ENCODE measurements at places on chromosomes 7 and 10.

DNA sequence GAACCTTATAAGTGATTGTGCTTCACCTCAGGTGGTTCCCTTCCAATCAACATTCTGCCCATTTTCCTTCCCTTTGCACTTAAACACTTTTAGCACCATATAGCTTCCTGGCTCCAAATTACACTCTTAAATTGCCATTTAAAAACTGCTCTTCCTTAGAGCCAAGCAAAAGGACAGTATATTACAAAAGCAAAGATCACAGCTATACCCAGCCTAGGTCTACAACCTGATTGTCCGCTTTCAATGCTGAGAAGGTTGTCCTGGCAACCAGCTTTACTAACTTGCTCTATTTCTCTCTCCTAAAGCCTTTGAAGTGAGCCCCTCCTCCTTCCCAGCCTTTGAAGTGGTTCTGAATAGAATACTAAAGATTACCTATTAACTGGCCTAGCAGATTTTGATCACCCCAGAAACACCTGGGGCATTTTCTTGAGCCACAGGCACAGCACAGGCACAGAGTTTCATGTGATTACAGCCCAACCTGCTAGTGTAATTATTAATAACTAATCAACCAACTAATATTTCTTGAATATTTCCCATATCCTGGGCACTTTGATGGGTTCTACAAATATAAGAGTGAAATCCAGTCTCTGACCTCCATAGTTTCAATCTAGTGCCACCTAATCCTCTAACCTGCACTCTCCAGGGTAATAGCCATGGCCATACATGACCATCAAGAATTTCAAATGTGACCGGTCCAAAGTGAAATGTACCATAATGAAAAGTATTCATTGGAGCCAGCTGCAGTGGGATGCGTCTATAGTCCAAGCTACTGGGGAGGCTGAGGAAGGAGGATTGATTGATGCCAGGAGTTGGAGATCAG, 63.6 kb upstream of the TRIM24 start:
- no peak for DNase-seq

DNA sequence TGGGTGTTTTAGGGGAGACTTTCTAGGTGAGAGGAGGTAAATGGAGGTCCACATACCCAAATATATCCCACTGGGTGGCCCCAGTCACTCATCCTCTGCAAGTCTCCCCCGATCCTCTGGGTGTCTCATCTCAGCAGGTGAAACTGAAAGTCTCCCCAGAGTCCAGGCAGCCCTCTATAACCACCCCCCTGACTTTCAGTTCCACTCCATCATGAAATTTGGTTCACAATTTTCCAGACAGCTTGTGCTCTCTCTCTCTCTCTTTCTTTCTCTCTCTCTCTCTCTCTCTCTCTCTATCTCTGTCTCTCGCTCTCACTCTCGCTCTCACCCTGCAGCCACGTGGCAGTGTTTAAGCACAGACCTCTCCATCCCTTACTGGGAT, 56.7 kb upstream of the ELN start:
- DNase-seq = no peak

DNA sequence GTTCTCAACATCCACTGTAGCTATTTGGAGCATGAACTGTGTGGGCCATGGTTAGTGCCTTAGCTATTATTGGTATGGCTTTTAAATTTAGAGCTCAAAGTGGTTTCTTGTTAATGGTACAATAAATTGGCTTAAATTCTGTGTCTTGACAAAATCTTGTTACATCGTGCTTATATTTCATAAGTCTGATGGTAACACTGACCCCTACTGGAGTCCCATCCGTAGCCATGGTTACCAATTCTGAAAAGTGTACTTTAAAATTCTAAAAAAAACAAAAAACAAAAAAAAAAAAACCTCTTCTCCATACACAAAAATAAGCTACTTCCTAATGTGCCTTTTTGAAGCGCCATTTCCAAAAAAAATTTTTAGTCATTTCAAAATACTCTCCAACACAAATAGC, 6.4 kb upstream of the RPP30 start:
- DNase-seq = peak; percentile 34

GRCh38 chr7:66236713-66237303, 31.7 kb downstream of the TPST1 start:
- DNase-seq = no peak

GRCh38 chr10:63901881-63902280, 380.7 kb downstream of the REEP3 start:
- no peak for DNase-seq

GRCh38 chr7:139304517-139304916, 36.6 kb upstream of the FMC1 start:
- no peak for DNase-seq
